Endothelial cell of umbilical vein (primary cell): ENCODE measurements at places on chromosomes 4 and X. TPM values are rescaled to one million over a fixed set of nuclear protein-coding genes. Genes with fewer than 3 reads are reported as not detected.

Gene POU4F2
- polyA plus RNA-seq = not detected in 2 replicates

Gene TCEAL6
- not detected in 2 replicates for polyA plus RNA-seq

Gene AR
- 8.3 and 9.3 TPM in 2 replicates for polyA plus RNA-seq

Gene ADAD1
- not detected in 2 replicates for polyA plus RNA-seq

Gene ATP8A1
- 0.48 and 0.97 TPM in 2 replicates for polyA plus RNA-seq

- no peaks in the 10 kb centered on the region for H3K4me1 ChIP-seq
- no peaks in the 10 kb centered on the region for H3K27me3 ChIP-seq
- H3K4me3 ChIP-seq = no peak overlapping the region
- H3K27ac ChIP-seq = no peak overlapping the region
- DNase-seq = no peak
These were observed 286.6 kb downstream of the BMPR1B start for GRCh38 chr4:95044324-95044837.

- H3K27me3 ChIP-seq = no peaks in the 10 kb centered on the region
- no peak for DNase-seq
- H3K36me3 ChIP-seq = peaks cover 92% of the 10 kb centered on the region
- H3K4me3 ChIP-seq = no peak overlapping the region
- H3K4me1 ChIP-seq = no peaks in the 10 kb centered on the region
- no peak overlapping the region for H3K27ac ChIP-seq
These were observed 33.2 kb upstream of the HTRA3 start for GRCh38 chr4:8236106-8236919.

DNA sequence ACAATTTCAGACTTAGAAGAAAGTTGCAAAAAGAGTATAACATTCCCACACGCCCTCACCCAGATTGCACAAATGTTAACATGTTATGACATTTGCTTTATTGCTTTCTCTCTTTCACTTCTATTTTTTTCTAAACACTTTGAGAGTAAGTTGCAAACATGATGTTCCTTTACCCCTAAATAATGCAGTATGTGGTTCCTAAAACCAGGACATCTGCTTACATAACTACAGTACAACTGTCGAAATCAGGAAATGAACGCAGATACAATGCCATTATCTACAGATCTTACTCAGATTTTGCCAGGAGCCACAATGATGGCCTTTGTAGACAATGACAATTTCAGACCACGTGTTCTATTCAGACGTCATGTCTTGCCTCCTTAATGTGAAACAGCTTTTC is 22.4 kb downstream of the SH3TC1 start:
- no peak overlapping the region for H3K27ac ChIP-seq
- no peak overlapping the region for H3K4me3 ChIP-seq
- H3K36me3 ChIP-seq = peaks cover 82% of the 10 kb centered on the region
- no peak for DNase-seq

- no peaks in the 10 kb centered on the region for H3K4me1 ChIP-seq
These were observed 111.7 kb downstream of the RNF150 start for GRCh38 chr4:141021397-141022110.

- H3K27me3 ChIP-seq = no peaks in the 10 kb centered on the region
- no peak overlapping the region for H3K27ac ChIP-seq
- DNase-seq = no peak
- no peaks in the 10 kb centered on the region for H3K36me3 ChIP-seq
- H3K4me1 ChIP-seq = peaks cover 22% of the 10 kb centered on the region
- H3K4me3 ChIP-seq = no peak overlapping the region
These were observed 121.4 kb downstream of the LUZP4 start for GRCh38 chrX:115410731-115411428.

- H3K27me3 ChIP-seq = no peaks in the 10 kb centered on the region
- no peak overlapping the region for H3K27ac ChIP-seq
- no peaks in the 10 kb centered on the region for H3K36me3 ChIP-seq
- no peak for DNase-seq
These were observed 6.0 kb downstream of the UGT2B17 start for GRCh38 chr4:68570122-68570507.

GRCh38 chr4:139720806-139721205 is 55.2 kb downstream of the MGST2 start:
- no peak for DNase-seq
- no peak overlapping the region for H3K27ac ChIP-seq
- H3K4me3 ChIP-seq = no peak overlapping the region
- H3K27me3 ChIP-seq = no peaks in the 10 kb centered on the region
- H3K36me3 ChIP-seq = peaks cover 18% of the 10 kb centered on the region

DNA sequence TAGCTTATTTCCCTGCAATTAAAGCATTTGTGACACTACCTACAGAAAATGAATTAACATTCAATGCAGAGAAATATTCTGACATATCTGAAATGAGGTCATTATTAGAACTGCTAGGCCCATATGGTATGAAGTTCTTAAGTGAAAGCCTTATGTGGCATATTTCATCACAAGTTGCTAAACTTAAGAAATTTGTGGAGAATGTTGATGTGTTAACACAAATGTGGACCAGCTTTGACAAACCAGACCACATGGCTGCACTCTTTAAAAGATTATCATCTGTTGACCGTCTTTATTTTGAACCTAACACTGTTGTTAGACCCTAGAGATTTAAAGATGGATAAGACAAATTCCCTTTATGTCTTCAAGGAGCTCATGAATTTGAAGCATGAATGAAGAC is 1024.1 kb downstream of the RPA4 start:
- H3K36me3 ChIP-seq = no peaks in the 10 kb centered on the region
- H3K4me3 ChIP-seq = no peak overlapping the region
- H3K27ac ChIP-seq = no peak overlapping the region
- no peaks in the 10 kb centered on the region for H3K27me3 ChIP-seq
- no peaks in the 10 kb centered on the region for H3K4me1 ChIP-seq

DNA sequence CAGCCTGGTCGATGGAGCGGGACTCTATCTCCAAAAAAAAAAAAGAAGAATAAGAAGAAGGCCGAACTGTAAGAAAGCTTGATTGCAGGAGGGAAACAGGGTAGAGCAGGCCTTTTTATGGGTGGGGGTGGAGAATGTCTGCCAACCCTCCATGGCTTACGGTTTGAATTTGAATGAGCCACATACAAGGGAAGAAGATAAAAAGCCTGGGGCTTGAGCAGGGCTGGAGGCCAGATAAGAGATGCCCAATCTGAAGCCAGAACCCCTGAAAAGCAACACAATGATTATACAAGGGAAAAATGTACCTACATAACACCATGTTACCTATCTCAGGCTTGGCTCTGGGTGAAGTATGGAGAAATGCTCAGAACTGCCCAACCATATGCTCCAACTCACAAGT is 57.3 kb upstream of the TRIM2 start:
- H3K27ac ChIP-seq = no peak overlapping the region
- peaks cover 14% of the 10 kb centered on the region for H3K4me1 ChIP-seq
- no peak for DNase-seq

- no peaks in the 10 kb centered on the region for H3K27me3 ChIP-seq
- DNase-seq = peak; percentile 79
- H3K4me1 ChIP-seq = peaks cover 16% of the 10 kb centered on the region
- peak overlapping the region; percentile 87 for H3K27ac ChIP-seq
- H3K4me3 ChIP-seq = no peak overlapping the region
- no peaks in the 10 kb centered on the region for H3K36me3 ChIP-seq
These were observed 279.8 kb upstream of the BOD1L1 start for GRCh38 chr4:13907255-13907751.

DNA sequence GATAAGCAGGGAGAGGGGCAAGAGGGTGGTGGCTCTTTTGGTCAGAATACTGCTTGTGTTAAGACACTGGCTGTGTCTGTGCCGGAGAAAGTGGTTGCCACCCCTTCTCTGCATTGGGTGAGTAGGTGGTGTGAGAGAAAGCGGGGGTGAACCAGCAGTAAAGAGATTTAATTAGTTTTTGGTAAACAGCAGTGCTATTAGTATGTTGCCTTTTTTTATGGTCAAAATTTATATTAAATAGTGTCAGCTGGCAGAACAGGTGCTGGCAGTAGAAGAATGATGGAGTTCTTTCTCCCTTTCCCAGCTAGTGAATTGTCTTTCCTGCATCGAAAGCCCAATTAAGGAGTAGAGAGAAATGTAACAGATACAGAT is 181.6 kb downstream of the LARP7 start:
- DNase-seq = no peak
- H3K4me1 ChIP-seq = no peaks in the 10 kb centered on the region
- H3K27ac ChIP-seq = no peak overlapping the region
- H3K36me3 ChIP-seq = no peaks in the 10 kb centered on the region
- peaks cover 9% of the 10 kb centered on the region for H3K27me3 ChIP-seq

- no peaks in the 10 kb centered on the region for H3K27me3 ChIP-seq
- no peaks in the 10 kb centered on the region for H3K36me3 ChIP-seq
- no peak for DNase-seq
- no peak overlapping the region for H3K27ac ChIP-seq
- no peaks in the 10 kb centered on the region for H3K4me1 ChIP-seq
- H3K4me3 ChIP-seq = no peak overlapping the region
These were observed 8.4 kb upstream of the PLA2G12A start for GRCh38 chr4:109738104-109738872.

- no peak for DNase-seq
- no peaks in the 10 kb centered on the region for H3K27me3 ChIP-seq
- no peak overlapping the region for H3K4me3 ChIP-seq
- no peak overlapping the region for H3K27ac ChIP-seq
These were observed 1239.7 kb downstream of the C4orf33 start for GRCh38 chr4:130335417-130336194.

DNA sequence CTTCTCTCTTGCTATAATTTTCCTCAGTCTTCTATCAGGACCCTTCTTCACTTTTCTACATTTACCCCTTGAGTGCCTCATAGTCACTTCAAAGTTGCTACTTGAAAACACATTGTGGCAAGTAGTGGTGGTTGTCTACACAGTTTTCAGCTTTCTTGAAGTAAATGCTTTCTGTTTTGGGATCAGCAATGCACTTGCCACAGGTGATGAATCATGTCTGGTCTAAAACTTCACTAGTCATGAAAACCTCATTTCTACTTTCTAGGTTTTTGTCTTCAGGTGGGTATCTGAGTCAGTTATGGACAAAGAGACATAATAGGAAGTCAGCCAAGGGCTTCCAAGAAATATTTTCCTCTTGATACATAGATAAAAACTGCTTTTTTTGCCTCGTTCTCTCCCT is 359.2 kb downstream of the CCSER1 start:
- H3K27ac ChIP-seq = no peak overlapping the region
- H3K4me3 ChIP-seq = no peak overlapping the region
- H3K4me1 ChIP-seq = no peaks in the 10 kb centered on the region
- no peaks in the 10 kb centered on the region for H3K27me3 ChIP-seq
- no peak for DNase-seq

- no peak overlapping the region for H3K4me3 ChIP-seq
- H3K4me1 ChIP-seq = no peaks in the 10 kb centered on the region
- no peak for DNase-seq
These were observed 26.3 kb upstream of the PDS5A start for GRCh38 chr4:40003986-40004385.

DNA sequence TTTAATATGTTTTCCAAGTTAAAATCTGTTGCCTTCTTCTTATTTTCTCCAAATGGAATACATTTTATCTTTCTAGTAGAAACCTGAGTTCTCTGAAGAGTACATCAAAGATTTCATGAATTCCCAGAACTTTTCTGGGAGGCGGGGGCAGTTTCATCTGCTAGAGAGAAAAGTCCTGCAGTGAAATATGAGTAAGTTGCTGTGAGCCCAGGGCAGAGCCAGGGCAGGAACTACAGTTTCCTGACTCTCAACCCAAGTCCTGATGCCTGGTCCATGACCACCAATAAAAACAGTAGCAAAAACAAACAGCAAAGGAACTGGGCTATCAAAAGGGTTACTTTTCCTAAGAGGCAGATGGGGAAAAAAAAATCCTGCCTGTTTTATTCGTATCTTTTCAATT is 239.4 kb upstream of the CTSO start:
- DNase-seq = peak; percentile 54
- H3K4me1 ChIP-seq = no peaks in the 10 kb centered on the region
- no peaks in the 10 kb centered on the region for H3K27me3 ChIP-seq
- no peak overlapping the region for H3K4me3 ChIP-seq
- H3K36me3 ChIP-seq = no peaks in the 10 kb centered on the region

DNA sequence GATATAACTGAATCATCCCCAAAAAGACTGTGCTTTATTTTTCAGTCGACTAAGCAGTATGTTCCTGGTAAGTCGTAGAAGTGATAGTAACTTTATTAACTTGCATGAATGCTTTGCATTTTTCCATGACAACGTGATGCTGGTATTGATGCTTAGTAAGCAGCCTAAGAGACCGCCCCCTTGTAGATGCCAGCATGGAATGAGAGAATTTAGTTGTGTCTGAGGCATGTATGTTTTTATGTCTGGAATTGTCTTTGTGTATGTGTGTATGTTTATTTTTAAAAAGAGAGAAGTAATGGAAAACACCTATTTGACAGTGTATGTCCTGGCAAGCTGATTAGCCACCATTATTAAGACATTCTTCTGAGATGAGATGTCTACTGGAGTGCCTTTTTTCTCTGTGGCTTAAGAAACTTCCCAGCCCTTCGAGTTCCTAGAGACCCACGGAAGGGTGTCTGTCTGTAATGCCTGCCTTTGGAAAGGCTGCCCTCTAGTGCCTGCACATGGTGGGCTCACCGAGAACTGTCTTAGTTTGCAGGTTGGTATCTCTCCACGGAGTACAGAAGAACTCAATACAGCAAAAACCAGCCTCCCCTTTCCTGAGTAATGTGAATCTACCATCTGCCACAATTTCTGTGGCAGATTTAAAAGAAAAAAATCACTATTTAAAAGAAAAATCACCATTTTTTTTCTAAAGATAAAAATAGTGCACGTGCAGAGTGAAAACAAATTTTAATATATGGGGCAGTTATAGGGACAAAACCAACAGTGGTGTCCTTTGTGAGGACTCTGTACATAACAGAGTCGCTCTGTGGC is 85.9 kb downstream of the AASDH start:
- H3K36me3 ChIP-seq = no peaks in the 10 kb centered on the region
- peak; percentile 84 for DNase-seq
- H3K4me3 ChIP-seq = no peak overlapping the region
- H3K27me3 ChIP-seq = no peaks in the 10 kb centered on the region
- H3K4me1 ChIP-seq = no peaks in the 10 kb centered on the region
- H3K27ac ChIP-seq = peak overlapping the region; percentile 35

DNA sequence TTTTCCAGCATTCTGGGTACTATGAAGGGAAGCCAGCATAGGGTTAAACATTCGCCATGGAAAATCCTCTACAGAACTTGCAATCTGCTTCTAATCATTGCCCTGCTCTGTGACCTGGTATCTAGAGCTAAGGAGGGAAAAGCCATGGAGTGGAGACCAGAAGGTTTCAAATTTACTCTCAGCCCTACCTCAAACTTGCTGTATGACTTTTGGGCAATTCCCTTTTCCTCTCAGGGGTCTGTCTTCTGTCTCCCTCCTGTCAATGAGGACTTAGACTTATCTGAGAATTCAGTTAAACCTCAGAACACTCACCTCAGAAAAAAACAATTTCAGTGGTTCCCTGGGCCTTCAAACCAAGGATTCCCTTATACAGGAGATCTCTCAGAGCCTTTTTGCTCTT is 29.1 kb downstream of the ARHGEF9 start:
- H3K27me3 ChIP-seq = no peaks in the 10 kb centered on the region
- peaks cover 9% of the 10 kb centered on the region for H3K4me1 ChIP-seq
- no peaks in the 10 kb centered on the region for H3K36me3 ChIP-seq
- no peak for DNase-seq

- no peaks in the 10 kb centered on the region for H3K27me3 ChIP-seq
- no peak overlapping the region for H3K4me3 ChIP-seq
- no peak for DNase-seq
- H3K27ac ChIP-seq = no peak overlapping the region
These were observed 18.0 kb downstream of the SPINK2 start for GRCh38 chr4:56803471-56803870.
